ENCODE measurements at places on chromosomes 2 and 18.

- DNase-seq: no peak
Measured at GRCh38 chr2:17803497-17803896, 12.8 kb upstream of the MSGN1 start.

DNA sequence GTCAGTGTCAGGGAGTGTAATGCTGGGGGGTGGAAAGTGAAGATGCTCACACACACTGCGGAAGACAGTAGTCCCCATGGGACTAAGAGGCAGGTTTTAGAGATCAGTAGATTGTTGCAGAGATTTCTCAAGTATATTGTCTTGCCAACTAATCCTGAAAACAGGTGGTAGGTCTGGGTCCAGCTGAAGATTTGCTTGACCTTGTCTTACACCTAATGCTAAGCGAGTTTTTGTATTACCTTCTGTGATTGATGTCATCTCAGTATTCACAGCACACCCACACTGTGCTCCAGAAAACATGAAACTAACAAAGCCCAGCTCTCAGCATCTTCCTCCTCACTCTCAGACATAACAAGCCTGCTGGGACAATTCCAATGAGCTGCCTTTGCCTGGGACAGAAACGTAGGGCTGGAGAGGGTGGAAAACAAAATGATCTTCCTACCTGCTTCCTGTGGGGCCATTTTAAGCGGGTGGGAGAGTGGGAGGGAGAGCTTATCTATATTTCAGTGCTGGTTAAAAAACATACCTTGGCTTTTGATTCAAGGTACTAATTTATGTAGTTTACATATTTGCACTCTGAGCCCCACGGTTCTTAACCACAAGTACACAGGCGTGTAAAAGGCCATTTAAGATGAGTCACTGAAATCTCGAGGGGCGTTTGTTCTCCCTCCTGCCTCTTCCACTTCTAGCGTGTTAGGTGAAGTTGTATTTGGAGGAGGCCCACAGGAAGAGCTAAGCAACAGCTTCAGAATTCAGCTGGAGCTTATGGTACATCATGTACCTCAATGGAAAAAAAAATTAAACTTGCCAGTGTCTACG is 23.1 kb upstream of the RBMS1 start:
- DNase-seq: peak; percentile 3

DNA sequence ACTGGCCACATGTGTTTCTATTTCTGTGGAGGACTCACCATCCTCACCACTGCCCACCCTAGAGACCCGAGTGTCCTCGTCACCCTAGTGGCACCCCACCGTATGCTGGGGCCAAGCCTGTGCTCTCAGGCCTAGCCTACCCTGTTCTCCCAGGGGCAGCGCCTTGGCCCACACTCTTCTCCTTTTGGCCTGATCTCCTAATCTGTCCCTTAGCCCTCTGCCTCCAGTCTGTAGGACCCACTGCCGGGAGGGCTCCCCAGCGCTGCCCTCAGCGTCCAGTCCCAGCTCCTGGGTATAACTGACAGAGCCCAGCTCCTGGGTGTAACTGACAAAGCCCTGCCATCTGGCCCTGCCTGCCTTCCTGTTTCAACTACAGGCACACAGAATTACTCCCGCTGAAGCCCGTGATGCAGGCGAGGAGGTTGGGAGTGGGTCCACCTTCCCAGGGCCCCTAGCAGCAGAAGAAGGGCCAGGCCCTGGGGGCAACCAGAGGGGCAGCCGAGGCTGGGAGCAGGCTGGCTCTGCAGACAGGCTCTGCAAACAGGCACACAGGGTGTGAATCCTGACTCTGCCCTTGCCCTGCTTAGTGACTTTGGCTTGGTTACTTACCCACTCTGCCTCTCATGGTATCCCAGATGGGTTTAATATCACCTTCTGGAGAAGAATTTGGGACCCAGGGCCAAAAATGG is 25.6 kb upstream of the PTMA start:
- DNase-seq: no peak

- no peak for DNase-seq
Measured at GRCh38 chr2:226738191-226738820, 61.3 kb downstream of the IRS1 start.

DNA sequence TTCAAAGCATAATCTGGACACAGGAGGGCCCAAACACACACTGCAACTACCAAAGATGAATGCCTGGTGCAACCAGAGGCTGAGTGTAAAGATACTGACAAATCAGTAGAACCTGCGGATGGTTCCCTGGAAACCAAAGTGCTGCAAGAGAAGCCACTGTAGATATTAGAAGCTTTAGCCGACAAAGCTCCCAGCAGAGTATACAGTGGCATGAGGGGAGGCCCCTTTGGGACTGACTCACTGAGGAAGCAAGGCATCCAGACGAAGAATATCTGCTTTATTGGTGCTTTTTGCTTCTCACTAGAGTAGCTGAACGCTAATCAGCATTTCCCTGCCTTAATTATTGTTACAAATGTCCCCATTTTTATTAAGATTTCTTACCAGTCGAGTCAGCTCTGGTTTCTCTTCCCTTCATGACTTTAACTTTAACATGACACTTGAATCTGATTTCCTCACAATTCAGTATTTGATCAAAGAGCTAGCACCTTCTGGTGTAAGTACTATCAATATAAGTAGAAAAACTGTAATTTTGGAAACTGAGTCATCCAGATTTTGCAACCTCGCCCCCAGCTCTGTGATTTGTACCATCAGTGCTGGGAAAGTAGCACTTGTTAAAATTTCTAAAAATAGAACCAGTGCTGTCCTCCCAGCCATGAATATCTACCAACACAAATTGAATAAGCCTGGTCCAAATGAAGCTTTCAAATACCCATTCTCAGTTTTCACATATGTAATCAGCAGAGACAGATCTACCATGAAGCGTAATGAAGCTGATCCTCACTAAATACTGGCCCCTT is 34.2 kb downstream of the FIGN start:
- DNase-seq: no peak
